ENCODE measurements at places on chromosomes 5 and 9.

DNA sequence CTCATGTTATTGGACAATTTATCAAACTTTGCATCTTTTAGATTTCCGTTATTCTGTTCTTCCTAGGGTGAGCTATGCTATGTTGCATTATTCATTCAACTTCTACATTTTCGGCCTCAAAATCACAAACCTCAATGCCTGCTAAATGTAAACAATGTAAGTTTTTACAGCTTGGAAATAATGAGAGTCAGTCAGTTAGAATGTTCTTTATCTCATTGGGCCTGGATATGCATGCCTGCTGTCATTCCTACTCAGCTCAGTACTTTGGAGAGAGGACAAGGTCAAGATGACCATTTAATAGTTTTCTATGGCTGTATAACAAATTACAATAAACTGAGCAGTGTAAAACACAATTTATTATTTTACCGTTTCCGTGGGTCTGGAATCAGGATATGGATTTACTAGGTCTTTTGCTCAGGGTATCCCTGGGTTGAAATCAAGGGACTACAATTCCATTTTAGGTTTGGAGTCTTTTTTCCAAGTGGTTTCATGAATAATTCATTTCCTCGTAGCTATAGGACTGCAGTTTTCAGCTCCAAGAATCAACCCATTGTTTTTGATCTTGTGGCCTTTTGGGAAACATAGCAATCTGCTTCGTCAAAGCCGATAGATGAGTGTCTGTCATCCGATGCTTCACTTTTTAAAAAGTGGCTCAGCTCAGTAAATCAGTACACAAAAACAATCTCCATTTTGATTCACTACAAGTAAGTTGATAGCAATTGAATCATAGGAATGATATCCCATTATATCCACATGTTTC, 1143.2 kb upstream of the CDH6 start:
- DNase-seq: no peak

GRCh38 chr5:80437326-80437725, 29.5 kb downstream of the ZFYVE16 start:
- DNase-seq: no peak

GRCh38 chr5:108028412-108028811, 353.5 kb downstream of the FBXL17 start:
- no peak for DNase-seq

- no peak for DNase-seq
These were observed 1.9 kb upstream of the IL13 start for GRCh38 chr5:132655821-132656773.

- DNase-seq: peak; percentile 89
These were observed at the start of gene CD274 for GRCh38 chr9:5450359-5451091. CD274 (plus strand) TSS chr9:5450542; CDS start chr9:5456114, 5,572 bp downstream.

DNA sequence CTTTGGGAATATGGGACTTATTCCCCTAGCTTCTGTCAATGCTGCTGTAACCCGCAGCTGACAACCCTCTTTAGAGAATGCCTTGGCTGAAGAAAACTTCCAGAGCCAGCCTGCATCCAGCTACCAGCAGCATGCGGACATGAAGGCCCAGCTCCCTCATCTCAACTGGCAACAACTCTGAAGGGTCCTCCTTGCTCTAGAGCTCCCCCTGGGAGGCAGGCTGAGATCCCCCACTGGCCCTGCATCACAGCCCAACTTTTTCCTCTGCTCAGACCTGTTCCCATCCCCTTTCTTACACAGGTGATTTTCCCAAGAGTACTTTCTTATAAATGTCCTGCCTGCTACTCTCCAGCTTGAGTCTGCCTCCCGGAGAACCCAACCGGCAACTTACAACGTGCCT, 18.7 kb upstream of the WNT8A start:
- DNase-seq: no peak

GRCh38 chr5:1479581-1480188, 34.4 kb upstream of the SLC6A3 start:
- DNase-seq: no peak

DNA sequence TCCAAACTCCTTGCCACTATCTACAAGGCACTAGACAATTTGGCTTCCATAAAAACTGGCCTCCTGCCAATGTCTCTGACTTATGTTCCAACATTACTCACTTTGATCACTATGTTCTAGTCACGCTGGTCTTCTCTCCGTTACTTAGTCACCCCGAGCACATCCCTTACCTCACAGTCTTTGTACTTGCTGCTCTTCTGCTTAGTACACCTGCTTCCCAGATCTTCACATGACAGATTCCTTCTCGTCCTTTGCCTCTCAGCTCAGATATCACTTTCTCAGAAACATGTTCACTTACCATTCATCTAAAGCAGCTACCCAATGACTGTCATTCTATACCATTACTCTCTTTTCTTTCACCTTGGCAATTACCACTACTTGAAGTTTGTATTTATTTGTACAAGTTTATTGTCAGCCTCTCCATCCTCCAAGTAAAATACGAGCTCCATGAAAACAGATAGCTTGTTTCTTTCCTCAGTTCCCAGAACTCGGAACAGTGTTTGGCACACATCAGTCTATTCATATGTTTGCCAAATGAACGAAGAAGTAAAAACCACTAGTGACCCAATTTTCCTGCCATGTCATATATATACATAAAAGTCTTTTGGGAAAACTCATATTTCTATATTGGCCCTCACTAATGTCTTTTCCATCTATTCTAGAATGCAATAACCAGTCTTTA, 5.9 kb upstream of the SLC22A5 start:
- no peak for DNase-seq

GRCh38 chr9:120758544-120758943, 34.7 kb downstream of the FBXW2 start:
- DNase-seq: no peak

- no peak for DNase-seq
These were observed 250.0 kb upstream of the MPDZ start for GRCh38 chr9:13529321-13530104.

DNA sequence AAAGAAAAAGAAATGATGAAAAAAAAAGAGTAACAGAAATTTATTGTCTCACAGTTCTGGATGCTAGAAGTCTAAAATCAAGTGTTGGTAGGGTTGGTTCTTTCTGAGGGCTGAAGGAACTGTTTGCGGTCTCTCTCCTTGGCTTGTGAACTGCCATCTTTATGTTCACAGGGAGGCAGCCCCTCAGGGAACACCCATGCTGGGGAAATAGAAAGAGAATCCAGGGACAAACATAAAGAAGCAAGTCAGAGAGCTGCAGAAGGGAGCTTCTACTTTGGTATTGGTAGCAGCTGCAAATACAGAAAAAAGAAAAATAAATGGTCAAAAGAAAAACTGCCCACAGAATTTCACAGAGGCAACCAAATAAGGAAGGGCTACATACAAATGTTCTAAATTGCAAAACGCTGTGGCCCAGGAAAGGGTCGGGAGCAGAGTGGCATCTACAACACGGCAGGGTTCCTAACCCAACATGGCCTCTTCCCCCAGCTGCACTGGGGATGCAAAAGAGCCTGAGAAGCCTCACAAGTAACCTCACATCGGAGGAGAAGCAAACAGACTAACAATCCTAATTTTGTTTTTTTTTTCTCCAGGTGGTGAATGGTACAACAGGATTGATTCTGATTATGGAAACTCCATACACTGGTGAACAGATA, 37.4 kb downstream of the ELOVL7 start:
- no peak for DNase-seq

DNA sequence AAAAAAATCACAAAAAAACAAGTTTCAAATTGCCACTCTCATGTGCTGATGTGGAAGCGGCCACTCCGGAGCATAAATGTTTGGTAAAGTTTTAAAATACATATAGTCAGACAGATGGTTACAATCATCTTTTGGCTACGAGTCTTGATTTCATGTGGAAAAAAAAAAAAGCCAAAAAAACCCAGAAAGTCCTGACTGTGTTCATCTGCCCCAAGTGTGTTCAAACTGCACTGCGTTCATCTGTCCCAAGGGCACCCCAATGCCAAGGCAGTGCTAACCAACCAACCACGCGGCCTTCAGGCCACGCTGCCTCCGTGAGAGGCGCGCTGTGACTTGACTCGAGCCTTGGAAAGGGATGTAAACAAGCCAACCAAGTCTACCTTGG, 127.1 kb downstream of the MYO10 start:
- DNase-seq: no peak

DNA sequence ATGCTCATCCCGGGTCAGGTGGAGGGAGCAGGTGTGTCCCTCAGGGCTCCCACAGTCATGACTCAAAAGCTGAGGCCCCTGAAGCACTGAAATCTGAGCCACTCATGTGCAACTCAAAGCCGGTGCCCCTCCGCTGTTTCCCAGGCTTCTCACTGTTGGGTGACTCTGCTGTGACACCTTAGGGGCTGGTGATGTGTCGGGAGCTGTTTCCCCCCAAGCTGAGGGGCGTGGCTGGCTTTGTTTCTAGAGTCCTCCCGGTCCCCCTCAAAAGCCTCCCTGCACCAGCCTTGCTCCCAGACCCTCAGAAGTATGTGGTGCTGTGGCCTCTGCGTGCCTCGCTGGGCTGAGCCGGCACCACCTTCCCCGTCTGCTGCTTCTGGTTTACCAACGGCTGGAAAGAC, 39.7 kb downstream of the PLPP7 start:
- DNase-seq: no peak

DNA sequence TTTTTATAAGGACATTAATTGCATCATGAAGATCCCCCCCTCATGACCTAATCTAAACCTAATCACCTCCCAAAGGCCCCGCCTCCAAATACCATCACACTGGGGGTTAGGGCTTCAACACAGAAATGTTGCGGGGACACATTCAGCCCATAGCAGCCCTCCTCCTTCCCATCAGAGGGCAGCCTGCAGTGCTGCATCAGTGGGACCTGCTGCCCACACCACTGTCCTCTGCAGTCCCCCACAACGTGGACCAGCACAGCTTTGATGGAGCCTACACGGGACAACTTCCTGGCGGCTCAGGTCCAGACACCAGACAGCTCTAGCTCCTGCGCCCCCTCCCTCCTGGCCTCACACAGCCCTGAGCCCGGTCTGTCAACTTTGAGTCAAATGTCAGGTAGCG, 70.3 kb downstream of the APTX start:
- no peak for DNase-seq

GRCh38 chr5:62312036-62312435, 6.0 kb downstream of the KIF2A start:
- no peak for DNase-seq

- DNase-seq: no peak
These were observed 32.7 kb downstream of the GRIA1 start for GRCh38 chr5:153523211-153523610.

GRCh38 chr9:36137392-36138004, 965 bp downstream of the GLIPR2 start:
- peak; percentile 72 for DNase-seq

DNA sequence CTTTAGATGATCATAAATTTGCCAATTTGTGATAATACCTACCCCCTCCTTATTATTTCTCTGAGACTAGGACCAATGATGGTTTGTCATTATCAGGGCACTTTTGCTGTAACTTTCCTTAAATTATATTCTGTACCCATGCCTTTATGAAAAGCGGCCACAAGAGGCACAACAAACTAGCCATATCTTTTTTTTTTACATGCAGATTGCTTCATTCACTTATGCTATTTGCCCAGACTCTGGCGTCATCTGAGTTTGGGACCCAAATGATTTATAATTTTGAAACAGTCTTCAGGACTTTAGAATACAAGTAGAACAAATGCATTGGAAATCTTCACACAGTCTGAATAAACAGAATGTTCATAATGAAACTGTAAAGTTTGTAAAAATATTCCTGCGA, 408.1 kb downstream of the MAT2B start:
- no peak for DNase-seq

DNA sequence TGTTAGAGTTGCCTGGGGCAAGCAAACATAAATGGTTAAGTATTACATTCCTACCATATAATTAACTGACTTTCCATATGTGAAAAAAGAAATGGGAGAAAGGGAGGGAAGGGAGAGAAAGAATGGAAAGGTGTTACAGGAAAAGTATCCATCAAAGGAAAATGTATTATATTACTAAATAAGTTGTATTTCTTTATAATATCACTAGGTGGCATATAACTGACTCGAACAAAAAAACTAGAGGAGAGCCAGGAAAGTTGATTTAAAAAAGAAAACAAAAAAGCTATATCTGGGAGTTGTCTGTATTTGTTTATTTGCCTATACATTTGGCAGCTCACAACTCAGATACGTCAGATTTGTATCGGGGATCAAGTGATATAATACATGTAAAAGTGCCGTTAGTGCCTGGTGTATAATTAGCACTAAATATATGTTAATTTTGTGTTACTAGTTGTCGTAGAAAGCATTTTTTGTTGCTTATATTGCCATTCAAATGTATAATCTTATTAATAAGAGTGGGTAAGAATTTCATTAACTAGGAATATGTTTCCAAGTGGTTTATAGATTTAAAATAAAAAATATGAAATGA, 59.6 kb upstream of the ADAMTS19 start:
- no peak for DNase-seq

DNA sequence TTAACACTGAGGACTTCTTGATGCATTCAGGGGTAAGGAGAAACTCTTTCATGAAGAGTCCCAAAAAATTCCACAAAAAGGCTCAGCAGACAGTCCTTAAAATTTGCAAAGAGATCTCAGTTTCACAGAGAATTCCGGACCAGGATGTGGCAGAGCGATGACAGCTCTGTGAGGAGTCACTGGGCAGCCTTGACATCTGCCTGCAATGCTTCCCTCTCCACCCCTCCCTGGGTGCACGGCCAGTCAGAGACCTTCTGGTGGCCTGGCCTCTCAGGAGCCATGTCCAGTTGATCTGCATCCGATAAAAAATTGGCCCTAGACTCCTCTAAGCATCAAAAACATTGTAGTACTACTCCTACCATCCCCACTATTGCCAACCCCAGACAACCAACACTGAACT, 76.8 kb downstream of the MACROH2A1 start:
- DNase-seq: no peak

DNA sequence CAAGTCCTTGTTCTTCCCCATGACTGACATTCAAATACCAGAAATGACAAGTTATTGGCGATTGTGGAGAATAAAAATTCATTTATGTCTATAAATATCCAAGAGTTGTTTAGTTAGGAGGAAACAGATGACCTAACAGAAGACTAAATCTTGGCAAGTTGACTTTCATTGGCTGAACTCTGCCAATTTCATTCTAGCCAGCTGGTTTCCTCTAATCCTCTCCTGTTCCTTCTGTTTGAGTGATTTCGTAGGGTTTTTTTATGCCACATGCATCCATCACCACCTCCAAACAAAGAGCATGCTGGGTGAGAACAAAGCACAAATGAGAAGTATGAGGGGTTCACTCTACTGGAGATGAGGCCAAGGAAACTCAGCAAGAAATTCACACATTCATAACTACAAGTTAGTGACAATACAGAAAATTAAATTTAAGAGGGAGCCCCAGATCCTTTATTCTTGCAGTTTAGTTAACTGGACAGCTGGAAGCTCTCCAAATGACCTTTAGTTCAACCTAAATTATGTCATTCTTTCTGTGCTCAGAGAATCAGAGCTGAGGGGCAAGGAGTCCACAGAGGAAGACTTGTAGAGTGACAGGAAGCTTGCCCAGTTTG, 932.0 kb downstream of the TLE4 start:
- no peak for DNase-seq

Measured in suprapubic skin (tissue), 4 donors.